ENCODE measurements at places on chromosomes 7 and 10.
A peak's percentile ranks its signal among the peaks of the same experiment; 100 is the strongest.

GRCh38 chr7:157358041-157358752 is 21.4 kb downstream of the DNAJB6 start:
- no peak for DNase-seq

DNA sequence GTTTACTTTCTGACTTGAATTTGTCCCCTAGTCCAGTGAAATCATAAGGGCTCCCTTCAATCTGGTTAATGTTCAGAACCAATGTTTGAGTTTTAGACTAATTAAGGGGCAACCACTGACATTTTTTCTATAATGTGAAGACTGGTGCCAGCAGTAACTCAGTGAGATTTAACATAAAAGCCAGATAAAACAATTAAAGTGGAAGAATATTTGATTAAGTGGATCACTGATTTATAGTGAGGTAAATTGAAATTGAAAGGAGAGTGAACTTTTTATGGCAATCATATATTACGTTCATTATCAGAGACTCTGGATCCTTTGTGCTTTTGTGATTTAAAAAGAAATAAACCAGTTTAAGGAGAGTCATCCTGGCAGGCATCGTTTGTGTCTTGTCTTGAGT is 246.8 kb downstream of the GATA3 start:
- no peak for DNase-seq

DNA sequence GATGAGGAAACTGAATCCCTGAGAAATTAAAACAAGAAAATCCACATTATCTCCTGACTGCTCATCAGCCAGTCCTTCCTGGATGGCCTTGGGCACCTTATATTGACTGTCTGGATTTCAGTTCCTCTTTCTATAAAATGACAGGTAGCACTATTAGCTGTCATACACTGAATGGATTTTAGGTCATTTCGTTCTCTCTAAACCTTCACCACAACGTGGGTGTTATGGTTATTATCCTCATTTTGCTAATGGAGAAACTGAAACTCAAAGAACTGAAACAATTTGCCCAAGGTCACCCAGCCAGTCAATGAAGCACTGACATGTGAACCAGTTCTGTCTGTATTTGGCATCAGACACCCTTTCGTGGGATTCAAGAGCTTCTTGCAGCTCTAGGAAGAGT is 193.8 kb downstream of the CYP26A1 start:
- DNase-seq = no peak

DNA sequence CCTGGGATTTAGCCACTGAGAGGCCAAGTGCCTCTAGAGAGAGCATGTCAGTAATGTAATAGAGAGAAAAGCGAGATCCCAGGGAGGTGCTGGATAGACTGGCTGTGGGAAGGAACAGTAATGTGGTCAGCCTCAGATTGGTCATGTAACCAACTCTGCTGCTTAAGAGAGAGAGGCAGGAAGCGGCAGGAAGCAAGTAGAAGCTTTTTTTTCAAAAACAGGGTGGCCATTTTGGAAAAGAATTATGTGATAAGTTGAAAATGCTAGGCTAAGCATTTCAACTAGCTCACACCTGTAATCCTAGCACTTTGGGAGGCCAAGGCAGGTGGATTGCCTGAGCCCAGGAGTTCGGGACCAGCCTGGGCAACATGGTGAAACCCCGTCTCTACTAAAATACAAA is 3.7 kb upstream of the PCOLCE start:
- no peak for DNase-seq

DNA sequence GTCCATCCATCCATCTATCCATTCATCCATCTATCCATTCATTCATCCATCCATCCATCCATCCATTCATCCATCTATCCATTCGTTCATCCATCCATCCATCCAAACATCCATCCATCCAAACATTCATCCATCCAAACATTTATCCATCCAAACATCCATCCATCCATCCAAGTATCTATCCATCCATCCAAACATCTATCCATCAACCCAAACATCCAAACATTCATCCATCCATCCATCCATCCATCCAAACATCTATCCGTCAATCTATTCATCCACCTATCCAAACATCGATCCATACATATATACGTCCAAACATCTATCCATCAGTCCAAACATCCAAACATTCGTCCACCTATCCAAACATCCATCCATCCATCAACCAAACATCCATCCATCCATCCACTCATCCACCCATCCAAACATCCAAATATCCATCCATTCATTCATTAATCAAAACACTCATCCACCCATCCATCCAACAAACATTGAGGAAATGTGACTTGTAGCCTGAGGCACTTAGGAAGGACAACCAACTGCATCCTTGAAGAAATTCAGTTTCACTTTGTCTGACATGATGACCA is 28.8 kb upstream of the MYH16 start:
- DNase-seq = no peak

DNA sequence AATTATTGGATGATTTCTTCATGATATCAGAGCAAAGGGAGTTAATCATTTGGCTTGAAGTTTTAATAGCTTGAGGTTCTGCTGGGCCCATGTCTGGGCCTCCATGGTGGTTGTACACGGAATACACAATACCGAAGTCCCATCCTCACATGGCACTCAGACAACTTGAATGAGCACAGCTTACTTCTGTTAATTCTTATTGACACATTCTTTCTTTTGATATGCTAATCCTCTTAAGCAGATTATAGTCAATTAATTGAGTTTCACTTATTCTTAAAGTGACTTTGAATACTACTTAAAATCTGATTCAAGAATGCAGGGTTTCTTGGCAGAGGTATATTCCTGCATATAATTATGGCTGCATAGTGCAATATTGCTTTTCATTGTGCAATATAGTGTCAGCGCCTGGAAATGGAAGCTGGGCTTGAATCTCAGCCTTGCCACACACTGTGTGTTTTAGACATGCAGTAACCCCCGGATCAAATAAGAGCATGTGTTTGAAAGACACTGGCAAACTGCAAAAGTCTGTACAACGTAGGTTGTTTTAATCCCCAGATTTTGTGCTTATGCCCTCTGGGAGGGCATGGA is 543.5 kb upstream of the ADARB2 start:
- no peak for DNase-seq

- peak; percentile 94 for DNase-seq
These were observed 97.9 kb upstream of the STEAP1B start for GRCh38 chr7:22597844-22598243.

DNA sequence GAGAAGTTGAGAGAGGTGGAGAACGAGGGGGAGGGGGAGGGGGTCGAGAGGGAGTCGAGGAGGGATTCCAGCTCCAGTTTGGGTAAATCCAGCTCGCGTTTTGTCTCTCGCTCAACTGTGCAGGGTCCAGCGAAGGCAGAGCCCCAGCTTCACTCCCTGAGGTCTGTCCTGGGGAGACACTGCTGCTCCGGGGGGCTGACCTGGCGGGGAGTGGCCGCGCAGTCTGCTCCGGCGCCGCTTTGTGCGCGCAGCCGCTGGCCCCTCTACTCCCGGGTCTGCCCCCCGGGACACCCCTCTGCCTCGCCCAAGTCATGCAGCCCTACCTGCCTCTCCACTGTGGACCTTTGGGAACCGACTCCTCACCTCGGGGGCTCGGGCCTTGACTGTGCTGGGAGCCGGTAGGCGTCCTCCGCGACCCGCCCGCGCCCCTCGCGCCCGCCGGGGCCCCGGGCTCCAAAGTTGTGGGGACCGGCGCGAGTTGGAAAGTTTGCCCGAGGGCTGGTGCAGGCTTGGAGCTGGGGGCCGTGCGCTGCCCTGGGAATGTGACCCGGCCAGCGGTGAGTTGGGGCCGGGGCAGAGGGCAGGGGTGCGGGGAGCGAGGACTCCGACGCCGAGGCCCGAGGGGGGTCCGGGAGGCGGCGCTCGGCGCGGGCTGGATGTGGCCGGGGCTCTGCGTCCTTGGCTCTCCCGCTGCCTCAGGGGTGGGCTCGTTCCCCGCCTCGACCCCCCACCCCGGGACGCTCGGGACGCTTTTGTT is at the start of gene TET1:
TSS of gene TET1 (plus strand) at position 152 of the 757 bp plus-strand sequence. CDS start 12,002 bp downstream, outside the sequence.
- peak; percentile 61 for DNase-seq

GRCh38 chr7:19442016-19442785 is 266.6 kb downstream of the POLR1F start:
- DNase-seq = peak; percentile 80

DNA sequence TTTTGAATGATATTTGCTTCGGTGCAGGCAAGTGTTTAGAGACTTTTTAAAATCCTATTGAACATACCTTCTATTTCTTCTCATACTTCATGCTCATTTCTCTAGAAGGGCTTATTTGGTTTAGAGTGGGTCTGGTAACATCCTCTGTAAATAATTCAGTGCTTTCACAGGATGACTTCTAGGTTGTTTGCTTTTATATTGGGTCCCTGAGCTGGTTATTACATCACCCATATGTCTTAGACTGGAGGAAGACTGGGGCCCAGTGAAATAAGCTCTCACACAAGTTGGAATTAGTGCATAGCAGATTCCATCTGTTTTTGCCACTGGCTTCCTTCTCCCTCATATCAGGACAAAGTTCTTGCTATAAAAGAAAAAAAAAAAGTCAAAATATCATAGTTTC is 6.5 kb downstream of the SUPV3L1 start:
- DNase-seq = no peak

DNA sequence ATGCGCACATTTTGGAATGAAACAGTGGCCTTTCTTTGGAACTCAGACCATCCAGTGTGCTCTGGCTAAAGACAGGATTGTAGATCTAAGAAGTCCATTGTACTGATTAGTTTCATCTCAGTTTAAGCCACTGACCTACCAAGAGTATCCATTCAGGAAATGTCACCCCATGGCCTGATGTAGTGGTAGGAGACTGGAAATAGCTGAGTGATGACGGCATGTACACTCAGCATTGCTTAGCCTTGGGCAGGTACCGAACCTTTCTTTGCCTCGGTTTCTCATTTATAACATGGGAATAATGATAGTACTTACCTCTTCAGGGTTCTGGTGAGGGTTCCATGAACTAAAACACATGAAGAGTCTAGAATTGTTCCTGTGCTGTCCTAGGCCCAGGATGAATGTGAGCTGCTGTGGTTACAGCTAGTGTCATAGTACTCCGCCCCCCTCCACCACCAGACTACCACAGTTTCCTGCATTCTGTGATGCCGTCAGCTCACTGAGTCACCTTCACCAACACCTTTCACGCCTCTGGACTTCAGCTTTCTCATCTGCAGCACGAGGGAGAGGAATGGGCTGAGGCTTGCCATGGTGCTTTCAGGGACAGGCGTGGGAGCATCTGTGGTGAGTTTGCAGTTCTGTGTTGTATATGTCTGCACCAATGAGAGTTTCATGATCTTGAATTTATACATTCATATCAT is 484.0 kb upstream of the GALNT17 start:
- no peak for DNase-seq

DNA sequence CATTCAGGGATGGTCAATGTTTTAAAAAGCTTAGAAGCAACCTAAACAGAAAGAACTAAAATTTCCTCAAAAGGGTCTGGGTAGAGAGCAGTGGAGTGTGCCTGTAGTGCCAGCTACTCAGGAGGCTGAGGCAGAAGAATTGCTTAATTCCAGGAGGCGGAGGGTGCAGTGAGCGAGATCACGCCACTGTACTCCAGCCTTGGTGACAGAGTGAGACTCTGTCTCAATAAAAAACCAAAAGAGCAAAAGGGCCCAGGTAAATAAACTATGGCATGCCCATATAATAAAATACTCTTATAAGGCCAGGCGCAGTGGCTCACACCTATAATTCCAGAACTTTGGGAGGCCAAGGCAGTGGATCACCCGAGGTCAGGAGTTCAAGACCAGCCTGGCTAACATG is 93.0 kb downstream of the DNMBP start:
- DNase-seq = no peak

DNA sequence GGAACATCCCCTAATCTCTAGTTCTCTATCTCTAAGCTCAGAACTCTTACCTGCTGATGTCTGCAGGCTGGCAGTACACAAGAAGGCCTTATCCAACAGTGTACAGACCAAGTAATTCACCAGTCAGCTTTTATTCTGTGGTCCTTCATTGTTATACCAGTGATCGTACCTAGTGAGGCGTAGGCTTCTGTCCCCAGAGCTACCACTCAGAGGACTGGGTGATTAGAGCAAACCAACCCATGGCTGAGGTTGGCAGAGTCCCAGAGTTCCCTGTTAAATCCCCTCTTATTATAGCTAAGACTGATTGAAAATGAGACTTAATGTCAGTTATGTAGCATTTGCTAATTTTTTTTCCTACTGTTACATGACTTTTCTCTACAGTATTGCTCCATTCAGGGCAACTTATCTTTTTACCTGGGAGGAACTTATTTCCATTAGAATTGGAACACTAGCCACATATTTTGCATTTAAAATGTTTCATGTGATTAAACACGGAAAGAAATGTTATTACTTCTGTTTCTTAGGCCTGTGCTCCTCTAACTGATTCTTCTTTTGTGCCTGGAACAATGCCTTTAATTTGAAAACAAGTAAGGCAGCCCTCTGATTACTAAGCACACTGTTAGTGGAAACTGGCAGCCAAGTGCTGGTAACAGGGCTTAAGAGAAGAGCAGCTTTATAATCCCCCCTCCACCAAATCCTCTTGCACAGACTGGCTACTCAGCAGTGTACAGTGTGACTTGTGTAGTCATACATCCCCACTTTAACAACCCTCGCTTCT is 127.2 kb downstream of the LRRC4 start:
- DNase-seq = no peak

- DNase-seq = no peak
These were observed 27.0 kb upstream of the GSDME start for GRCh38 chr7:24784277-24784676.

DNA sequence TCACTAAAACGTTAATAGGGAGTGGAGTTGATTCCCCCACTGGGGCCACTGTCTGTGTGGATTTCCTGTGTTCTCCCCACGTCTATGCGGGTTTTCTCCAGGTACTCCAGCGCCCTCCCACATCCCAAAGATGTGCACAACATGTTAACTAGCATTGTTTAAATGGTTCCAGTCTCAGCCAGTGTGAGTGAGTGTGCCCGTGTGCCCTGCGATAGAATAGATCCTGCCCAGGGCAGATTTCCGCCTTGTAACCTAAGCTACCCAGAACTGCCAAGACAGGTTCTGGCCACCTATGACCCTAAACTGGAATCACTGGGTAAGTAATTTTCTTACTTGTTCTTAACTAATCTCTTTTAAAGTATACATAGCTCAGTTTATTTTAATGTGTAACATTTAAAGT is 58.5 kb downstream of the CCDC6 start:
- no peak for DNase-seq

GRCh38 chr7:30162133-30162532 is 27.3 kb downstream of the MTURN start:
- DNase-seq = no peak
